ENCODE measurements at places on chromosomes 2 and 18.

- no peak for DNase-seq
These were observed 457.9 kb downstream of the RIT2 start for GRCh38 chr18:42657551-42657950.

- DNase-seq: no peak
These were observed 219.6 kb downstream of the LTBP1 start for GRCh38 chr2:33166287-33166881.

DNA sequence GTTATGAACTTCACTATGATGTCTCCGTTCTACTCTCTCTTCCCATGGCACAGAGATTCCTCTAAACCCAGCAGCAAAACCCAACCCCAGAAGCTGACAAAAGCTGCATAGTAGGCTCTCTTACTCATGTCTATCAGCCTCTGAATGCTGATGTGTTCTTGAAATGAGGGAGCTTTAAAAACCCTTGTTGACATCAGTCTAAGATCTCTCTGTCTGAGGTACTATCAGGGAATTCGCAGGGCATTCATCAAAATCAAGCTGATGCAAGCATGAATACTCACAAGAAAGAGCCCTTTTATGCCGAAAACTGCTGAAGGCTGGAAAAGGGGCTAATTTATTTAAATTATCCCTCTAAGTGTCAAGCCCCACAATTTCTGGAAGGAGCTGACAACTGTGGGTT lies 710.6 kb upstream of the FANCL start:
- DNase-seq: no peak

DNA sequence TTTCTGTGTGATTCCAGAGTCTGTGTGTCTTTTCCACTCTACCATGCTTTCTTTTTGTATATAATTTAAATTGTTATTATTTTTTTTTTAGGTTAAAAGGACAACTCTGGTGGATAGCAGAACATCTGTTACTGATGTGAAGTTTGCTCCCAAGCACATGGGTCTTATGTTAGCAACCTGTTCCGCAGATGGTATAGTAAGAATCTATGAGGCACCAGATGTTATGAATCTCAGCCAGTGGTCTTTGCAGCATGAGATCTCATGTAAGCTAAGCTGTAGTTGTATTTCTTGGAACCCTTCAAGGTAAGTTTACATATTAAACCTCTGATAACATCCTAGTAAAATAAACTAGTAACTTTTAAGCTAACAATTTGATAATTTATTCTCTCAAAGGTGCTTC lies 15.3 kb downstream of the SEH1L start:
- DNase-seq: no peak

DNA sequence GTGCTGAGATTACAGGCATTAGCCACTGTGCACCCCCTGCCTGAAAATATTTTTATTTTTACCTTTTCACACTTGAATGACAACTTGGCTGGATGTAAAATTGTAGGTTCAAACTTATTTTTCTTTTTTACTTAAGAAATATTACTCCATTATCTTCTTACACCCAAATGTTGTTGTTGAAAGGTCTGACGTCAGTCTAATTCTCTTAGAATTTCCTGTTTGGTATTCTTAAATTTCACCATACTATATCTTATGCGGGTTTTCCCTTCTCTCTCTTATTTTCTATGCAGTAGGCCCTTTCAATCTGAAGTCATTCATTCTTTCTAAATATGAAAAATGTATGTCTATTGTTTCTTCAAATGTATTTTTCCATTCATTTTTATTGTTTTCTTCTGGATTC lies 29.1 kb upstream of the RAB11FIP5 start:
- no peak for DNase-seq
